ENCODE measurements at places on chromosomes 7 and 10. TPM values are rescaled to one million over a fixed set of nuclear protein-coding genes. Genes with fewer than 3 reads are reported as not detected.

CCAR1 gene
- total RNA-seq, result 60.1 TPM

CACUL1 gene
- 34.9 TPM for total RNA-seq

LIPK gene
- 3.3 TPM for total RNA-seq

DNA sequence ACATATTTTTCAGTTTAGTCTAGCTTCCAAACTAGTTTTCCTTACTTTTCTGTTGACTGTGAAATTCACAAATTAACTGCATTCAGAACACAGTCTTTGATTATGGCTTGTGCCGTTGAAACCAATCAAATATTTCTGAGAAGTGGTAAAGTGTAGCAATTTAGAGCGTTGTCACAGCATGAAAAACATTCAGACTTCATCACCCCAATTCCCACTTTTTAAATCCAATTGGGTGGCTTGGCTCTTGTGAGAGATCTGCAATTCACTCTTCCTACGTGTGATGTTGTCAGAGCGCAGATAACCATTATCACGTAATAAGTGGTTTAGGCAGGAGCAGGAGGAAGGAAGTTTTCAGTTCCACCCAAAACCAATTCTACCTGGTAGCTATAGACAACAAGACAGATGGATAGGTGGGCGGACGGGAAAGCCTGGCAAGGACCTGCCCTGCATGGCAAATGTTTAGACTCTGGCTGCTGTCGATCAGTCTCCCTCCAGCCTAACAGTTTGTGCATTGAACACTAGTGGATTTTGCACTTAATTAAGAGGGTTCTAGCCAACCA lies 8.9 kb downstream of the COBL start:
- DNase-seq, result no peak

DNA sequence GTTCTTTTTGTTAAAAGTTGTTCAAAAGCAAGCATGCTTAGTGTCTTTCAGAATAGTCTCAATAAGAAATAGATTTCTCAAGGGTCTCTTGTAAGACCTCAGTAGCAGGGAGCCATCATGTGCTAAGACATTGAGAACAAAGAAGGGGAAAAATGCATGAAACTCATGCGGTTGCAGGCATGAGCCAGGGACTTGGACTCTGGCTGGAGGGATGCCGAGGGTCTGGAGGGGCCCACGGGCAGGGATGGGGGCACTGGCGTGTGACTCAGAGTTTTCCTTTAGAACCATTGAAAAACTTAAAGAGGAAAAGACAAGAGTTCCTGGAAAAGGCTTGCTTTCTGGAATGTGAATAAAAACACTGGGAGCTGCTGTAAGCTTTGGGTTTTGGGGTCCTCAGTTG lies 253.3 kb downstream of the CCDC3 start:
- DNase-seq, result no peak

DNA sequence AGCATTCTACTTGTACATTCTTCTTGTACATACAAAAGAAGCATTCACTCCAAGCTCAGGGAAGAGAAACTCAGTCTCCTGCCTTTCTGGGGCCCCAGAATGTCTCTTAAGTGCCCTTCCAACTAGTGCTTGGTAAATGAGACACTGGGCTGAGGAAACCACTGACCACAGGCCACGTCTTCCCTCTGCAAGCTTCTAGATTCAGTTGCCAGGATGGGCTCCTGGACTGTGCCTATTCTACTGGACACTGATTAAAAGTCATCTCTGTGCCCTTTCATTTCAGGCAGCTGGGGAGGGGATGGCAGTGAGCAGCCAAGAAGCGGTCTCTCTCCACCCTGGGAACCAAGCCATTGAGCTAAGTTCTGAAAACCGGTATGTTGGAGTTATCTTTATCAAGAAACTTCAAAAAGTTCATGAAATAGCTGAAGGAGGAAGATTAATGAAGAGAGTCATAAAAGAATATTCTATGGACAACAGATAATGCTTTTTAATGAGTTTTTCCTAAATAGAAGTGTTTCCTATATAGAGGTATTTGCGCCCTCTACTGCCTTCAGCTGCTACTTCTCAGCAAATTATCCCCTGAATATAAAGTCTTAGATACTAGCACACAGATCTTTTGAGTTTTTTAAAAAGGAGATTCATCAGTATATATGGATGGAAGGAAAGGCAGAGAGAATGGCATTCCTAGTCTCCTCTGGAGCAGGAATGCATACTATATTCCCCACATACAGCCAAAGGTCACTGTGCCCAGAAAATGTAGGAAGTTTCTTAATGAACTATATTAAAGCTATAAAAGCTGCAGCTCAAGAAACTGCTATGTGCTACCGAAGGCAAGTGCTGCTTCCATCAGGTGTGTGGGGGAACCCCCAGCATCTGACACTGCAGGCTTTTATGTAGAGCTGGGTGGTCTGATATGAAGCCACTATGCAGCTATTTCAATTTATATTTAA lies 8.4 kb upstream of the IFIT1B start:
- no peak for DNase-seq
